GF-D8 (cell line): ENCODE measurements at places on chromosomes 3 and 15.
A peak's percentile ranks its signal among the peaks of the same experiment; 100 is the strongest.

DNA sequence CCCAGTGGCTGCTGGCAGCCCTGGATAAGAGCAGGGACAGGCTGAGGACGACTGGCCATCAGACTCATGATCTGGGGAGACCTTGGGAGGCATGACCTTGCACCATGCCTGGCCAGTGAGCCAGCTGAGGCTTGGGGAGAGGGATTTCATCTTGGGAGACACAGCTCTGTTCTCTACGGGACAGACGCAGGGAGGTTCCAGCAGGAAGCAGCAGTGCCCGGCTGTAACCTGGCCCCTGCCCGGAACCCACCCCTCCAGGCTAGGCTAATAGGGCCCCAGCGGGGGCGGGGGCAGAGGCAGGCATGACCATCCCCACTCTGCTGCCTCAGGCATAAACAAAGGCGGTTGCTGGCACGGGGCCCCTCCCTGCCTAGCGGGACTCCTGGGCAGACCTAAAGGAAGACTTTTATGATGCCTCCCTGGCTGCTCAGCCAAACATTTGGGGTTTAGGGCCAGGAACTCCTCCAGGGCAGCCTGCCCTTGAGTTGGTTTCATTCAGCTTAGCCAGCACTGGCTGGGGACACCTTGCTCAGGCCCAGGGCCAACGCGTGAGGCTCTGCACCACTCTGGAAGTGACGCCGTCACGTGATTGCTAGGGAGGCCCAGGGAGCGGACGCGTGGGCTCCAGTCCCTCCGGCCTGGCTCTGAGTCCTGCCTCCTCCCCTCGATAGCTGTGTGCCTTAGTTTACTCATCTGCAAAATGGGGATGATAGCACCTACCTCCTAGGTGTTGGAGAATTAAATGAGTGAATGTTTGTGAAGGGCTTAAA lies 27.6 kb downstream of the HDAC11 start:
- no peak for DNase-seq

- no peak for DNase-seq
Measured at GRCh38 chr3:126971891-126972351, 11.0 kb upstream of the PLXNA1 start.

- DNase-seq = no peak
Measured at GRCh38 chr15:42688301-42688700, 48.6 kb downstream of the CDAN1 start.

- no peak for DNase-seq
Measured at GRCh38 chr3:29475305-29475840, 194.5 kb downstream of the RBMS3 start.

DNA sequence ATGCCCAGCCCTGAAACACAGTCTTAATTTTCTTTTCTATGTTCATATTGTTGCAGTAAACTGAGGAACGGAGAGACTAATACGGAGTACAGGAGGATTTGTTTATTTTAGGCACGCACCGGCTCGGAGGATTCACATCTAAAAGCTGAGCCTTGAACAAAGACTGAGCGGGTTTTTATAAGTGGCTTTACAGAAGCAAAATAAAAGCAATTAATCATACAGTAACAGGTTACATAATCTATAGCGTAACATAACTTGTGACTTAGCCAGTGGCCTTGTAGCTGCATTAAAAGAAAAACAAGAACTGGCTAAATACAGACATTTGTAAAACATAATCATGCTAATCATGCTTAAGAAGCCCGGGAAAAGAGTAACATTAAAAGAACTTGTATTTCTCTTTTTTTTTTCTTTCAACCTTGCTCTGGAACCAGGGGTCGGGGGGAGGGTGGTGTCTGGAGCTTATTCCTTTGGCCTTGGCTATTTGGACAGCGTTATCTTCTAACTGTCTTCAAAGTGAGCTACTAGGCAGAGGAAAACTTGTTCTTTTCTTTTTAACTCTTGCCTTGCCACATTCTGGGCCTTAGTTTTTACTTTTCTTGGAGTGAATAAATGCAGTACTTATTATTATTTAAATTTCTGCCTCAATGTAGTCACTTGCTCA lies 17.5 kb downstream of the NUSAP1 start:
- no peak for DNase-seq

- DNase-seq = no peak
Measured at GRCh38 chr15:66981771-66982170, 83.6 kb upstream of the SMAD3 start.

GRCh38 chr3:151804267-151804666 lies 9.6 kb upstream of the AADAC start:
- no peak for DNase-seq

- DNase-seq = no peak
Measured at GRCh38 chr3:147756476-147756875, 347.3 kb downstream of the ZIC1 start.

DNA sequence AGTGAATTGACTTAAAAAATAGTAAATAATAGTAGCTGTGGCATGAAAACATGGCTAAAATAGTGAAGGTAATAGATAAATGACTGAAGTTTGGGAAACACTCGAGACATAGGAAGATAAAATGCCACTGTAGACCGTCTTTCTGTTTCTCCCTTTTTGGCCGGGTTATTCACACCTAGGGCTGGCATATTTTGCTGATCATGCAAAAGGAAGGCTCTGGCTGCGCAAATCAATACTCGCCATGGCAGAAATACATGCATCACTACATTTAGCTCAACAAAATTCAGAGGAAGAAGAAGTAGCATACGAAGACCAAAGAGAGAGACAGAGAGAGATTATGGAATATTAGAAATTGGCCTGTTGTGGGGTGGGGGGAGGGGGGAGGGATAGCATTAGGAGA lies 242.2 kb upstream of the KBTBD8 start:
- DNase-seq = no peak

DNA sequence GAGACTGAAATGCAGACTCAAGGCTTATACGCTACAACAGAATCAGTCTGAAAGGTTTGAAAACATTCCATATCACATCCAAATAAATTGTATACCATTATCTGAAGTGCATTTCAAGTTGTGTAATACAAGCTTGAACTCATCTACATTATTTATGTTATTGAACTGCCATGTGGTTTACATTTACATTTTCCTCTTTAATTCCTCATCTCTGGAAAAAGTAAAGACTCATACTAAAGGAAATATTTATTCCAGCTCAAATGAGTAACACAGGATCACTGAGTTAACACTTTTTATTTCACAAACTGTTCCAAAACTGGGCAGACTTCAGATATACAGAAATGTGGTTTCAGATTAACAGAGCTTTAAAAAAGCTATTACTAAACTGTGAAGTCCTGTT lies 282.5 kb downstream of the ULK4 start:
- no peak for DNase-seq

DNA sequence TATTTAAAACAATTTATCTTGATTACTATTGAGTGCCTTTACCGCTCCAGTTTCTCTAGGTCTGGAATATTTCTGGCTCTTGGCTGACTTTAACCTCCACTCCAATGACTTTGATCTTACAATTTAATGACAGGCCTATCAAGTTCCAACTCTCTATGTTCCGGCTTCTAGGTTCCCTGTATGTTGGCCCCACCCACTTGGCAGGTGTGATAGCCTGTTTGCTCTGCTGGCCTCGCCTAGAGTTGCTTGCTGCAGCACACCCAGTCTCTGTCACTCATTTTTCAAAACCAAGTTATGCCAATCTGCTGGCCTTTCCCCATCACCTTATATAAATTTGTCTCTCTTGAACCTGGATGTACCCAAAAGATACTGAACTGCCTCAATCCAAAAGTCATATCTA lies 428.0 kb downstream of the ROBO1 start:
- DNase-seq = no peak

GRCh38 chr3:42786212-42786611 lies 13.2 kb upstream of the CCDC13 start:
- no peak for DNase-seq

GRCh38 chr3:181488536-181488935 lies 223.2 kb upstream of the SOX2 start:
- no peak for DNase-seq

DNA sequence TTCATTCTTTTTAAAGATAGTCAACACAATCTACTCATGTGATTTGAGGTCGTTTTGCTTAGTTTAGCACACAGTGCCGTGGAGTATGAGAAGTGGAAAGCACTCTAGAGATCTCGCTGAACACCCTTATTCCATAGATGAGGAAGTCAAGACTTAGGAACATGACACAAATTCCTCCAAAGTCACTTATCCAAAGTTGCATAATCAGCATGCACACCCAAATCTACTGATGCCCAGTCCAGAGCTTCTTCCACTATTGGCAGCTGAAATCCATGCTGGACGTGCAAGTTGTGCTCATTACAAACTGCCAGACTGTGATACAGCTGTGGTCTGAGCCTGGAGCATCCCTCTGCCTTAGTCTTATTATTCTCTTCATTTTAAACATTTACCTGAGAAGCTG lies 83.5 kb upstream of the ZNF280D start:
- DNase-seq = no peak

DNA sequence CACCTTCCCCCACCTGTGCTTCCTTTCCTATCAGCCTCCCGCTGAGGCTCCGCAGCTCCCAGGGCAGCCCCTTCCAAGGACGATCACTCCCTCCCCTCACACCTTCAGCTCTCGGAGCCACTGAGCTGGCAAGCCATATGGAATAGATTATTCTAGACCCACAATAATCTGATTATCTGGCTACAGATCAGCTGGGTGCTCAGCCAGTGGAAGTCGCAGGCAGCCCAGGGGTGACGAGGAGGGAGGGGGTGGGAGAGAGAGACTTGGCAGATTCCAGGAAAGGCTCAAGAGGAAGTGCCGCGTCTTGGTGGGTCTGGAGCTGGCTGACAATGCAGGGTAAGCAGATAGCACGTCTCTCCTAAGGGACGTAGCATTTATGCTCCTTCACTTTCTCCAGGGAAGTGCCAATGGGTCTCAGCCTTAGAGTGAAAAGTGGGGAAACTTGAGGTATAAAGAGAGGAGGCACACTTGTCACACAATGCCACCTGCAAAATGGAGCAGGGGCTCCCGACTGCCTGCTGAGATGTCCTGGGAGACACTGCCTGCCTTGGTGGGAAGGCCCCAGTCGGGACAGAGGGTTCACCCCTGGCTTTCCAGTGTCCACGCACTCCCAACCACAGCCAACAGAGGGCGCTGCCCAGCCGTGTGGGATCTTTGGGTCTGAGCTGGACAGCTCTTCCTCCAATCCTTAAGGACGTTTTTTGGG lies 9.4 kb upstream of the MESP1 start:
- DNase-seq = peak; percentile 18
